ENCODE measurements at places on chromosomes 1 and 21.

GRCh38 chr1:63883494-63884235, 109.8 kb downstream of the ROR1 start:
- no peak for DNase-seq

DNA sequence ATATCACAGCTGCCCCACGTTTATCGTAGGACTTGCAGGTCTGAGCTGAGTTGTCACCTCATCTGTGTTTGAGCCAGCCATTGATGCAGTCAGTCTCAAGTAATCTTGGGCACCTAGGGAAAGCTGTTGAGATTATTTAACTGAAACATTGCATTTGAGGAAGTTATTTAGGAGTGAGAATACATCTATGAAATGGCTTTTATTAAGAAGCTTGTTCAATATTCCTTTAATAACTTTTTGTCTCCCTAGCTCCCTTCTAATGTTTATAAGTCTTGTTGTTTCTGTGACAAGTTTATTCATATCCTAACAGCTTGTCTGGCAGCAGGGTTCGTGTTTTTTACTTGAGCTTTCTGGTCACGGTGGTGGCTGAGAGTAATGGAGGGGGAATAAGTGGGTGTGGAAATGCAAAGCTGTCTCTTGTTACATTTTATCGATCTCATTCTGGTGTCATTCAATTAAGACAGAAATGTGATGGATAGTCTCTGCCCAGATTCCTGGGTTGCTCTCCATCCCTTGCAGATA, 555.9 kb downstream of the USP25 start:
- no peak for DNase-seq

DNA sequence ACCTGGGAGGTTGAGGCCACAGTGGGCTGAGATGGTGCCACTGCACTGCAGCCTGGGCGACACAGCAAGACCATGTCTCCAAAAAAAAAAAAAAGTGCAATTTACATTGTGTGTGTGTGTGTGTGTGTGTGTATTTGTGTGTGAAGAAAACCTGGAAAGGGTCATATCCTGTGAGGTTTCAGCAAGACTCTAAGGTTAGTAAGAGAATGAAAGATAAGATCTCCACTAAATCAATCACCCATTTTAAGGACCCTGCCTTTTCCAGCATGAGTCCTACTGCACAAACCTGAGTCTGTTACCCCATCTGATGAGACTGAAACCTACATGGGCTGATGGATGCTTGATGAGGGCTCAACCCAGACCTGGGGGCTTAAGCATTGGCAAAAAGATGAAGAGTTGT, 4.9 kb upstream of the C1orf74 start:
- no peak for DNase-seq

DNA sequence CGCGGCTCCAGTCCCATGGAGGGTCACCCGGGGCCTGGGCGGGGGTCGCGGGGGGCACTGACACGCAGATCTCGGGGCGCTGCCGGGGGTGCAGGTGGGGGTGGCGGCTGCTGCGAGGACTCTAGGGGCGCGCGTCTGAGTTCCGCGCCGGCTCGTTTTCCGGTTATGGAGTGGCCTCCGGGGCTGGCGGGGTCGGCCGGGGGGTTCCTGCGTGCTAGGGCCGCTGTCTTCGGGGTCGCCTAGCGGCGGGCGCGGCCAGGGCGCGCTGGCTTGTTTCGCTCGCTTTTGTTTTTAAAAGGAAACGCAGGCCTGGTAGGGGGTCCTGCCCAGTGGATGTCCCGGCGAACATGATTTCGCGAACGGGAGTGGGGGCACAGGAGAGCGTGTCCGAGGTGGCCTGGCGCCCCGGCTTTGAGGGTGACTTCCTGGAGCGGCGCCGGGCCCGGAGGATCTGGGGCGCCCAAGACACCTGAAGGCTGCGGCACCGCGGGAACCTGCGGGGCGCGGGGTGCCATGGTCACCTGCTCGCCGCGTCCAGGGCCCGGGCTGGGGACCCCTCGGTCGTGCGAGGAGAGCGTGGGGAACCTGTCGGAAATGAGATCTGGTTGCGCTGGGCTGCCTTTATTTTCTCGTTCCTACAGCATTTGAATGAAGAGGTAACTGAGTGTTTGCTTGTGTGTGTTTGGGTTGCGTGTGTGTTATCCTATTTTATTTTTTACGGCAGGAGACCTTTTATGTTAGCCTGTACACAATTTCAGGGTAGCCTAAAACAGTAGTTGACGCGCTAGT, 618 bp downstream of the ETS2 start:
- peak; percentile 37 for DNase-seq
